Posterior vena cava (tissue), 2 donors: ENCODE measurements at places on chromosomes 3 and 15. TPM values are rescaled to one million over a fixed set of nuclear protein-coding genes. Genes with fewer than 3 reads are reported as not detected.

DNA sequence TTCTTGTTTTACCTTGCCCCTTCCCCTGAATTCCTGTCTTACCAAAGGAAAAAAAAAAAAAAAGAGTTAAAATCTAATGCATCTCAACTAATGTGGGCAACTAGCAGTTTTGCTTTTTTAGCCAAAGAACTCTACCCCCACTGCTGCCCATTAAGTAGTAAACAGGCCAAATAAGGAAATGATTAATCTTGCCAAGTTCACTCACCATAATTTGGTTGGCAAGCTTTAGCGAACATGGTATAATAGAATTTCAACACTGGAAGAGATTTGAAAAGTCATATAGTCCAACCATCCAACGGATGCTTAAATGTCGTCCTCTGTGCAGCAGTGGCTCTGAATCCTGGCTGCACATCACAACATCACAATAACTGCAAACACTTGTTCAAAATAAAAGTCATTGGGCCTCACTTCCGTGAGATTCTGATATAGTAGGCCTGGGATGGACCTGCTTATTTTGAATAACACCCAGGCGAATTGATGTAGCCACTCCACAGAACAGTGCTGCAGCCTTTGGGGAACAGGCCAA is 142.0 kb upstream of the UBE2E1 start:
- no peak for DNase-seq

DNA sequence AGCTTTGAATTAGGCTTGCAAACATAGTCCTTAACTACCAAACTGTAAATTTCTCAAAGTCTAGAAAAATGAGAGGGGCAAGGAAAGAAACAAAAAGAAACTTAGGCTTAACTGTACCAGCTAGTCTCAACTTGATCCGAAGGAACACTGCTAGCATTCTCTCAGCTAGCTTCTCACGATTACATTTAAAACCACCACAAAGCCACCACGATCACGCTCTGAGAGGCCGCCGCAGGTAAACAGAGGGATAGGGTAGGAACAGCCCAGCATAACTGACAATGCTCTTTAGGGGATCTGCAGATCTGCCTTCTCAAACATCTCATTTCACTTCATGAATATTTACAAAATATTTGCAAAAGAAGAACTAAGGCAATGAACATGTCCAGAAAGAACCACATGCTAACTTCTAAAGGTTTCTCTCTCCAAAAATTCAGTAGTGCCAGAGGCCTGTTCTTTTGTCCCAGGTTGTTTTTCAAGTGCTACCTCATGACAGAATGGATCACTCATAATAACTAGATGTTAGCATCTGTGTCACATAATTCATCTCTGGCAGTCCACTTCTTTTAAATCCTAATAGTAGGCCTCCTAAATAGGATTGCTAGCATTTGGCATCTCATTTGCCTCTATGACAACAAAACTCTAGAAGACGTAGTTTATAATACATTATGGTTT is 18.9 kb downstream of the VGLL4 start:
- no peak for DNase-seq

DNA sequence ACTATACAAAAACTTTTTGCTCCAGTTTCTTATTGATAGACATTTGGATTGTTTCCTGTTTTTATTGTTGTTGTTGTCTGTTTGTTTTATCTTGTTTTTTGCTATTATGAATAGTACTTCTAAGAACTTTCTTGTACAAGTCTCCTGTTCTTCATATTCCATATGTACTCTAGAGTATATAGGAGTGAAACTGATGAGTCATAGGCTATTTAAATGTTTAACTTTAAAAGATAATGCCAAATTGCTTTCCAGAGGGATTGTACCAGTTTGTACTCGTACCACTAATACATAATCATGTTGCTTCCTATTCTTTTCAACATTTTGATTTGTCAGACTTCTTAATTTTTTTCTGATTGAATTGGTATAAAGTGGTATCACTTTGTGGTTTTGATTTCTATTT is 19.6 kb downstream of the LRRC49 start:
- DNase-seq: no peak

GRCh38 chr3:133503409-133503808 is 70.1 kb upstream of the CDV3 start:
- DNase-seq: no peak

The SLC28A1 gene
- 0.24 TPM for total RNA-seq

The NR1D2 gene
- 28.9 TPM for total RNA-seq
